Activated CD4-positive, alpha-beta memory T cell treated with anti-CD3 and anti-CD28 coated beads for 36 hours (primary cell): ENCODE measurements at places on chromosomes 6 and 20.
A peak's percentile ranks its signal among the peaks of the same experiment; 100 is the strongest.

- no peak for DNase-seq
Observed at GRCh38 chr6:4598384-4598995, 177.7 kb upstream of the CDYL start.

- DNase-seq: peak; percentile 47
Observed at GRCh38 chr6:470901-471448, 79.4 kb downstream of the IRF4 start.

- DNase-seq: peak; percentile 69
Observed at GRCh38 chr20:2005831-2006426, 12.1 kb upstream of the PDYN start.

DNA sequence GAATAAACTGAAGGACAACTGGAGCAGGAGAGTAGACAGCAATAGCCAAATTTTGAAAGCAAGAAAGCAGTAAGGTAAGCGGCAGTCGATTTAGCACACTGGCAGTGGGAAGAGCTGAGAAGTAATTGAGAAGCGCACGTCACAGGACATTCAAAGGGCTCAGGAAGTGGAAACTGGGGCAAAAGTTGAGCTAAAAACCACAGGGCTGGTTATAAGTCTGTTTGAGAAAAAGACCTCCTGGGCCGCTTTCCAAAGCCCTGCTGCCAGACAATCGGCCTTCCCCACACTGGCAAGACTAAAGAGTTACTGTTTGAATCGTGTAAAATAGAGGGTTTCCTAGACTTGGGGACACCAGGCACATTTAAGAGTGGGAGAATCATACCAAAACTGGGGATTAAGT is 161.4 kb downstream of the DNAH8 start:
- DNase-seq: peak; percentile 64

DNA sequence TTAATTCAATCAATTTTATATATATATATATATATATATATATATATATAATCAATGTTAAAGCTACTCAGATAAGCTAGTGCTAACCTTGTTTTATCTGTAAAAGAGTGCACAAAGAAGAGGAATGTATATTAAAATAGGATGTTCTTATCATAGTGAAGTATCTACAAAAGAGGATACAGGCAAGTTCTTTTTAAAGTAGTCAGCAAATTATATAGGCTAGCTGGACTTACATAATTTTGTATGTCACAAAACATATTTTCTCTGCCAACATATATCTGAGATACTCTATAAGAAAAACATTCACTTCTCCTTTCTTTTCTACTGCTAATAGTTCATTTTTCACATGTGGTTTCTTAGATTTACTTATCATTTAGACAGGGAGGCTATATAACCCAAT is 39.9 kb downstream of the KHDRBS2 start:
- DNase-seq: no peak

- DNase-seq: no peak
Observed at GRCh38 chr20:3730803-3731672, 1.4 kb upstream of the HSPA12B start.

- peak; percentile 11 for DNase-seq
Observed at GRCh38 chr6:14934013-14934412, 311.9 kb upstream of the JARID2 start.

DNA sequence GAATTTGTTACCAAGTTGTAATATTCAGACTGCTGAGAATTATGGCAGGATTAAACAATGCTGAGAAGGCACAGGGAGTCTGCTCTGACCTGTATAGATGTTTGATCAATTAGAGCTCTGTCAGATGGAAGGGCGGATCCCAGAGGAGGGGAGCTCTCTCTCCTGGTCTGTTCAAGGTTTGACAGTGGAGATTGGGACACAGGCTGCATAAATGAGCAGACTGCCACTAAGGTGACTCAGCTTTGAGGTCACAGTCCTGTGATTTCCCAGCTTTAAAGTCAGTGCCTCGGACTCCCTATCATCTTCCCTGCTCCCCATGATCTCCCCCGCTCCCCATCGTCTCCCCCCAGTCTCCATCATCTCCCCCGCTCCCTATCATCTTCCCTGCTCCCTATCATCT is 59.2 kb upstream of the SLC22A23 start:
- DNase-seq: no peak

DNA sequence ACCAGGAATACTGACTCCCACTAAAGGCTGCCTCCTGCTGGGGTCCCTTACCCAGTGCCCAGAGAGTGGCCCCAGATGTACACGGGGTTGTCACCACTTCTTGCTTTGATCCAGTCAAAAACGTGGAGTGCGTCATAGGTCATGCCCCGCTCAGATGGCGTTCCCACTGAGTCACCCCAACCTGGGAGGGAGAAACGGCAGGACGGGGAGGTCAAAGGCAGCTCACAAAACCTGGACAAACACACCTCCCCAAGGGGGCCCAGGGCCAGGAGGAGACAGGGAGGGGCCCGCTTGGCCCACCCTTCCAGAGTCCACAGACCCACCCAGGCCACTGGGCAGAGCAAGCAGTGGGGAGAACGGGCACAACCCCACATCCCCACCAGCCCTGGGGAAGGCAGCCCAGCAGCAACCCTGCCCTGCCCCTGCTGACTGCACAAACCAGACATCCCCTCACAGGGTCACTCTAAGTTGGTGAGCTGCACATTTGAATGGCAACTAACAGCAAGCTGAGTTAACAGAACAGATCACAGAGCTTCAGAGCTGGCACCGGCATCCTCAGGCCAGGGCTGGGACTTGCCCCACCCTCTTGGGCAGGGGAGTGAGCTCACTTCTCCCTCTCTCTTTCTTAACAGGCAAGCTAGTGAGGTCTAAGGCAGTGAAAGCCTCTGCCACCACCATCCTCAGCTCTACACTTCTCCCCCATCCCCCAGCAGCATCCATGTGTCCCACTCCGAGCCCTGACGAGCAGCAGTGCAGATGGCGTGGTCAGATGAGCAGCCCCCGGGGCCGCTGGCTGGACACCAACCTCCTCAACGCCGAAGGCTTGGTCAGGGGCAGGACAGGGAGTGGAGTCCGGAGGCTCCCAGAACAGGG is 61.7 kb downstream of the PYGB start:
- peak; percentile 41 for DNase-seq

DNA sequence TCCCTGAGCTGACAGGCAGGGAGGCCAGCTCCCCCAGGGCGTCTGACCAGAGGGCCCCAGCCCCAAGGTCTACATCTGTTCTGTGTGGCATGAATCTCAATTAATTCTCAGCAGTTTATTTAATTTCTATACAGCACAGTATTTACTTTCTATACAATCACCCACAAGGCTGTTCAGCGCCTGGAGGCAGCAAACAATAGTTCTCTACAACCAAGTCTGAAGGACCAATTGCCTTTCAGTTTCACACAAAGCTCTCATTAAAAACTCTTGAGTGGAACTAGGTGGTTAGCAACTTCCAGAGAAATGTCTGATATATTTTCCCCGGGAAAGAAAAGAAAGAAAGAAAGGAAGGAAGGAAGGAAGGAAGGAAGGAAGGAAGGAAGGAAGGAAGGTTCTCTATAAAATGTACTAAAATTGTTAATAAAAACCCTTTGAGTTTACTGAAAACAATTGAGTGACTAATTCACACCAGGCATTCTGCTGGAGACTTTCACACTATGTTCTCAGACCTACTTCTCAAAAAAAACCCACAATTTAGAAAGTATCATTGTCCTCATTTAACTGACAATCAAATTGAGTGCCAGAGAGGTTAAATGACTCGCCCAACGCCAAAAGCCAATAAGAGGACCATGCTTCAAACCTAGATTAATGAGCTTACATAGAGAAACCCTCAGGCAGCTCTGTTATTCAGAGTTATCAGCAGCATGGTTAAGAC is 62.5 kb downstream of the METTL24 start:
- no peak for DNase-seq

DNA sequence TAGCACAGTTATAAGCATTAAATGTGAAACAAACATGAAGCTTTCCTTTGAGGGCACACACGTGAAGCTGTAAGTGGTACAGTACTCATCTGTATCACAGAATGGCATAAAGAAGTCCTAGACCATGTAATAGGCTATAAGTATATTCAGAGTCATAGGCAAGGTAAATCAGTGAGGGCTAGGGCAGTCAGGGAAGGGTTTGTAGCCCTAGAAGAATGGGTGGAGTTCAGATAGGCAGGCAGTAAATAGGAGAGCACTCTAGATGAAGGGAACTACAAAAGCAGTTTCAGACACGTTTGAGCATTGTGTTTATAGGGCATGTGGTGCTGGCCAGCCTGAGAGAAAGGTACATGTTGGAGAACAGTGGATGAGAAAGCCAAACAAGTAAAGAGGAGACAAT is 9.5 kb downstream of the YWHAB start:
- no peak for DNase-seq

DNA sequence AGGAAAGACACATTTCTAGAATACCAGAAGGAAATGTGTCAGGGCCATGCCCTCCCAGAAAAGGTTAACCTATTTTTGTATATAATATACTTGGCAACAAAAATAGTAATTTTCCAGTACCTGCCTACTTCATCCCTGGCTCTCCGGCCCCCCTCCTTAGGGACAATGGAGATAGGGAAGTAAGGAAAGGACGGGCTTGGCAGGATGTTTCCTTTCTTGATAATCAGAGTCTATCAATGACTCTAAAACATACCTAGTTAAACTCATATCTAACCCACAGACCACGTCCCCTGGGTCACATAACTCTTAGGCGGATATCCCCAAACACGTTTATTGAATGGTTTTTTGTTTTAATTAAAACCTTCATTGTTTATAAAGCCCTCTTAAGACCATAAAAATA is 11.8 kb downstream of the UQCC2 start:
- DNase-seq: no peak

GRCh38 chr20:46350201-46350985 is 42.1 kb upstream of the CDH22 start:
- DNase-seq: peak; percentile 61

GRCh38 chr20:47720636-47721427 is 64.4 kb downstream of the SULF2 start:
- no peak for DNase-seq

GRCh38 chr6:69973763-69974162 is 107.4 kb downstream of the COL19A1 start:
- DNase-seq: no peak

DNA sequence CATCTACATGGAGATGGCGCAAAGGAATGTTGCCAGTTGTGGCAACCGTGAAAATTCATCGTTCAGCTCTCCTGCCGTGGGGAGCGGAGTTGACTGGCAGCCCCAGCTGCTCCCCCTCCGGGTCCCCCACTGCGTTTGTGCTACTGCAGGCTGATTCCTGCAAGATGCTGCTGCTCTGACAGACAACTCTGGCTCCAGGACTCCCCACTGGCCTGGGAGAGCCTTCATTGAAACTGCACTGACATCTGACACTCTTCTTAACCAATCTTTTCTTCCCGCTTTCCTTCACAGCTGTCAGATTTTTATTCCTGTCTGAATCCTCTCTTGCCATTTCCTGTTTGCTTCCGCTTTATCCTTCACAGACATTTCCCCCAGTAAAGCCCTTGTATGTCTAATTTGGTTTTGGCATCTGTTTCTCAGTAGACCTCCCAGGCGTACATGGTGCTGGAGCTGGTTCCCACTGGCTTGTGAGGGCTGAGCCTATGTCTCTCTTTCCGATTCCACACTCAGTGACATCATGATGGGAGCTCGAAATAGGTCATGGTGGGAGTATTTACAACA is 9.5 kb upstream of the ATRN start:
- no peak for DNase-seq

- DNase-seq: no peak
Observed at GRCh38 chr20:33441142-33441955, 2.2 kb downstream of the SNTA1 start.
